ENCODE measurements at places on chromosomes 7 and 10.

DNA sequence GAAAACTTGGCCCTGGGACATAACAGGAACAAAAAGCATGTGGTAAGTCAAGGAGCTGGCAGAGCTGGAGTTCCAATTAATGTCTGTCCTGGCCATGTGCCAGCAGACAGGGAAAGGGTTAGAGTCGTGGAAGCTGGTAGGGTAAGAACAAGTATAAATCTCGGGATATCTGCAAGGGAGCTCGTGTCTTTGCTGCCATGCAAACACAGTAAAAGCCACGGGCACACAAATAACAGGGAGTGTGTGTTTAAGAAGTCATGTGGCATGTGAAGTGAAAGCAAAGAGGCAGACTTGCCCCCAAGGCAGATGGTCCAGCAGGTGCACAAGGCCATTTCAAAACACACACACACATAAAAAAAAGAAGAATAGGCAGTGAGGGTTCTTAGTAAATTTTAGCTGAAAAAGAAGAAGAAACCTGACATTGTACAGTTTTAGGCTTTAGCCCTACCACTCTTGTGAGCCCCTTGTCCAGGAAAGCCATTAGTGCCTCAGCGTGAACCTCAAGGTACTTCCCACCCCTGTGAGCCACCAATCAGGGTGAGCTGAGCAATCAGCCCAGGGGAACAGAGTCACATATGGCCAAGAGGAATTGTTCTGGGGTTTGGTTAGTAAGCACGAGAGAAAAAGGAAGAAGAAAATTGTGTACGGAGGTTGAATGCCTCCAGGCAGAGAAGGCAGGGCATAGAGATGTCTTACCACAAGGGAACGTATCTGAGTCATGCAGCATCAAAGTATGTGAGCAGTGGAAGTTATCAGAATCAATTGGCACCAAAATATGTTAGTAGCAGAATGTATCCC lies 32.8 kb upstream of the ARHGAP12 start:
- DNase-seq, result no peak

GRCh38 chr7:22090512-22090911 lies 144.8 kb upstream of the CDCA7L start:
- no peak for DNase-seq

DNA sequence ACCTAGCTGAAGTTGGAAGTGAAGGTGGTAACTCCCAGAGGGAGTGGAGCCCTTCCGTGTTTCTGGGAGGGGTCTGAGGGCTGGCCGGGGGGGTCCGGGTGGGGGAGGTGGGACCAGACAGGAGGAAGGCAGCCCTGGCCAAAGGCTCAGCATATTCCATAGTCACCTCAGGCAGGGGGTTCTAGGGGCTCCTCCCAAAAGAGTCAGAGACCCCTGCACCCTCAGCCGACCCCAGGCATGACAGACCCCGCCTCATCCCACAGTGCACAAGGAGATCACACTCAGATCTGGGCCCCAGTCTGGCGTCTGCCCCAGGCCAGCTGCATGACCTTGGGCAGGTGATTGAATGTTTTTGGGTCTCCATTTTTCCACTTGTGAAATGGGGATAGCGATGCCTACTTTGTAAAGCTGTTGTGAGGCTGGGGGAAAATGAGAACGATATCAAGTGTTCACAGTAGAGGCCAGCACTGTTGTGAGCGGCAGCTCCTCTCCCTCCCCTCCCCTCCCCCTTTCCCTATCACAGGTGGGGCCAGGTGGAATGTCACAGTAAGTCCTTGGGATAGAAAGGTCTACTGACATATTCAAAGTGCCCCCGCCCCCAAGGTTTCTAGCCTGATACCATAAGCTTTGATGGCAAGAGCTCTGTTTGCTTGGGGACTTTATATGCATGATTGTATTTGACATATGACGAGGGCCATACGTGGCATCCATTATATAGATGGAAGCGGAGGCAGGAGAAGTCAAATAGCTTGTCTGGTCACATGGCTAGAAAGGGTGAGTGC lies 33.3 kb downstream of the DNAJB12 start:
- no peak for DNase-seq

DNA sequence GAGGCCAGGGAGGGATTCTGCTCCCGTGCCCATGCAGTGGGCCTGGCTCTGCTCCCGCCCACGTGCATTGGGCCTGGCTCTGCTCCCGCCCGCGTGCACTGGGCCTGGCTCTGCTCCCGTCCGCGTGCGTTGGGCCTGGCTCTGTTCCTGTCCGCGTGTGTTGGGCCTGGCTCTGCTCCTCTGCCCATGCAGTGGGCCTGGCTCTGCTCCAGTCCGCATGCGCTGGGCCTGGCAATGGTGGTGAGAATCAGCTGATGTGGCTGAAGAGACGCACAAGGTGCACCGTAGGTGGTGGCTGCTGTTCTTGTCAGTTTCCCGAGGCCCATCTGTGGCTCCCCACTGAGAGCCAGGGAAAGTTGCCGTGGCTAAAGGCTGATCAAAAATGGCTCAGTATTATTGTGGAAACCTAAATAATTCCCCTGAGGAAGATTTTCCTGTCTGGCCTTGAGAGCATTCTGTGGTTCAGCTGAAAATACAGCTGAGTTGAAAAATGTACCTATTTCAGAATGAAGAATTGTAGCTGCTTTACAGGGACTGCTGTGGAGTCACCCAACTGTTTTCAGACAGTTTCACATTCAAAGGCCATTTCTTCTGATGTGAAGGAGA lies 572.4 kb downstream of the GLRX3 start:
- no peak for DNase-seq

- DNase-seq, result no peak
Measured at GRCh38 chr7:139886206-139886605, 57.1 kb downstream of the TBXAS1 start.

DNA sequence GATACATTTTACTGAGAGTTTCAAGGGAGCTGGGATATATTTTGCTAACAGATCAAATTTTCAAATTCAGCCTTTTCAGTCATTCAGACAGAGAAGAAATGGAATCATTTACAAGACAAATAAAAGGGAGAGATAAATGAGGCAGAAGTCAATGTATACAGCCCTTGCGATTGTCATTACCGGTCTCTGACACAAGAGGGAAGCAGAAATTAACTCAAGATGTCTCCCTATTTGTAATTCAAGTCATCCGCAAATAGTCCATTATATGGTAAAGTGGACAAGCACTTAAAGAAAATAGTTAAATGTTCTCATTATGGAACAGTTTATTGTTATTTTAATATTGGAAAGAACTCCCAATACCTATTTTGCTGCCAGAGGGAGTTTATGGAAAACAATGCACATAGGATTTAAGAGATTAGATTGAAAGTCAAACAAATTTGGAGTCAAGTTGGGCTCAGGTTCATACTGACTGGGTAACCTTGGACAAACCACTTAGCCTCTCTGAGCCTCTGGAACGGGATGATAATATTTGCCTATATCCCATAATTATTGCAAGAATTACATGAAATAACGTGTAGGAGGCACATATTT lies 89.3 kb upstream of the PRKCQ start:
- no peak for DNase-seq

DNA sequence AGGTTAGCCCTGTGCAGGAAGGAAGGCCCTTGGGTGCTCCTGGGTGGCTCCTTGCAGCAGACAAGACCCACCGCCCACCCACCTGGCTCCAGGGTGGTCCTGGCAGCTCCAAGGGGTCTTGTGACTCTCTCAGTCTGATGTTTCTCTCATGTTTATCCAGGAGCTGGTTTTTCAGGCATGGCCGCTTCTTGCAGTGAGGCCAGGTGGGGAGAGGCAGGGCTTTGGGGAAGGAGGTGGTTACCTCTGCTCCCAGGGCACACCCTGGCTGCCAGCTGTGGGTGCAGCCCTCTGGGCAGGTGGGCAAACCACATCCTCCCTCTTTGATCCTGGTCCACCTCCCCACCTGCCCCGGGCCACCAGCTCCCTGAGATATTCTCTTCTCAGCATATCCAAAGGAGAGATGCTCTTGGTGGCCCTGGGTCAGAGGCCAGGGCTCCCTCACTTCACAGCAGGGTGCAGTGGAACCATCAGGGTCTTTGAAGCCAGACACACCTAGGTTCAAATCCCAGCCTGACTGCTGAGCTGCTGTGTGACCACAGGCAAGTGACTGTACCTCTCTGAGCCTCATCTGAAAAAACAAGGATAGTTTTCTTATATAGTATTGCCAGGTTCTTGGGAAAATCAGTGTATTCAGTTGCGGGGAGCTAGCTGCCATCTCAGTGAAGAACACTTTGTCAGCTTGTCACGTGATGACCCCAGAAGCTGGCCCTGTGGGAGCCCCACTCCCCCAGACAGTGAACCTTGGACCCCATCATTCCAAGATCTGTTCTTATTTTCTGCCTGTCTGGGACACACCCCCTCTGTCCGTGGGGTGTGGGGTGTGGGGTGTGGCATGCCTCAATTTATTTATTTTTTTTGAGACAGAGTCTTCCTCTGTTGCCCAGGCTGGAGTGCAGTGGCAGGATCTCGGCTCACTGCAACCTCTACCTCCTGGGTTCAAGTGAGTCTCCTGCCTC lies 11.5 kb downstream of the GTF2IRD1 start:
- no peak for DNase-seq

GRCh38 chr10:34551295-34551694 lies 263.8 kb downstream of the PARD3 start:
- DNase-seq, result no peak

DNA sequence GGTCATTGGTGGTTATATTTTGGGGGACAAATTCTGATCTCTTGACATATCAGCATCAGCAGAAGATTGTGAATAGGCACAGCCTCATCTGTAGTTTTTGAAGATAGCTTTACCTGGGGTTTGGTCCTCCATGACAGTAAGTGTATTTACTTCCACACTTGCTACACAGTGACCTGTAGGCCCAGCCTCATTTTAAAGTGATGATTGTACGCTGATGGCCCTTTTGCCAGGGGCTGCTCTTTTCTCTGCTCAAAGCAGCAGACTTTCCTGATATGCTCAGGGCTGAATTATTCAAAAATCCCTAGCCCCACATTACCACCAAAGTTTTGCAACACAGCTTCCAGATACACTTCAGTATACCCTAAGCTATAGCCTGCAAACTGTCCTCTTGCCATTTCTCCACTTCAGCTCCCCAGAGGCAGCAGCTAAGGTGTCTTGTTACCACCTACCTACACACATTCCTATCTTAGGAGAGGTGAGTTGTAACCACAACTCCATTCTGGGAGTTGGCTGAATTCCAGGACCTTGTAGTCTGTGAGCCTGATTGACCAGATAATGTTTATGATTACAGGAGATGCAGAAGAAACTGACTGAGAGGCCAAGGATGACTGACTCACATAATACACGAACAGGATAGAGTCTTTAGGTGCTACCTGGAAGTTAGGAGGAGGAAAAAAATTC lies 6.0 kb downstream of the ASB4 start:
- peak; percentile 26 for DNase-seq

DNA sequence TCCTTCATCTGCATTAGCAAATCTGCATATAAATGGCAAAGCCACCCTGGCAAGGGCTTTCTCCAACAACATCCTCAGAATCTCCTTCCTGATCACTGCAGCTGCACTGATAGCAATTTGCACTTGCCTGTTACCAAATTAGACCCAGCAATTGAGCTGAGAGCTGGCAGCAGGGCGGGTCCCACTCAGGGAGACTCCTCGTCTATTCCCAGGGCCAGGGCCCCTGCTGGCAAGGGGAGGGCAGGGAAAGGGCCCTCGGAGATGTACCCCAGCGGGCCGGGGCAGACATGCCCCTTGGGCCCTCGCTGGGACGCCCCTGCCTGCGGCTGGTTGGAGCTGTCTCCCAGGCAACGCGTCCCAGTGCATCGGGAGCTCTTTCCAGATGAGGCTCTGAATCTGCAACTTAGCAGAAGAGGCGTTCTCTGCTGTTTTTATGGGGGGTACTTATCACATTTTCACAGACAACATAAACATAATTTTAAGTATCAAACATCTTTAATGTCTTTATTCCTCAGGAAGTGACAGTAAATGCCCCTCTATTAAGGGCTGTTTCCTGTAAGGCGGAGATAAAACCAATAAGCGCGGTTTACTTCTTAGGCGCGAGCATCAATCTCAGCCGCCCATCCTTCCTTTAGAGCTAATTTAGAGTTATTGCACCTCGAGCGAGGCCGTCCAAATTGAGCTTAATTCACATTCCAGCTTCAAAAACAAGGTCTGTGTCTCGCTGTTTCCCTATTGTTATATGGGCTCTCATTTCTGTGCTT lies 249.0 kb upstream of the PPP2R2D start:
- peak; percentile 16 for DNase-seq

- no peak for DNase-seq
Measured at GRCh38 chr10:44463511-44464121, 78.7 kb upstream of the CXCL12 start.

- no peak for DNase-seq
Measured at GRCh38 chr10:100327007-100327717, 2.9 kb downstream of the PKD2L1 start.

- DNase-seq, result no peak
Measured at GRCh38 chr10:98684019-98684899, 237.5 kb upstream of the HPS1 start.

GRCh38 chr10:34931216-34931615 lies 116.1 kb upstream of the PARD3 start:
- DNase-seq, result no peak

Measured in NCI-H1436 (cell line).